ENCODE measurements at places on chromosomes 16 and 17.

- DNase-seq: no peak
Measured at GRCh38 chr16:23310744-23311143, 8.6 kb downstream of the SCNN1B start.

DNA sequence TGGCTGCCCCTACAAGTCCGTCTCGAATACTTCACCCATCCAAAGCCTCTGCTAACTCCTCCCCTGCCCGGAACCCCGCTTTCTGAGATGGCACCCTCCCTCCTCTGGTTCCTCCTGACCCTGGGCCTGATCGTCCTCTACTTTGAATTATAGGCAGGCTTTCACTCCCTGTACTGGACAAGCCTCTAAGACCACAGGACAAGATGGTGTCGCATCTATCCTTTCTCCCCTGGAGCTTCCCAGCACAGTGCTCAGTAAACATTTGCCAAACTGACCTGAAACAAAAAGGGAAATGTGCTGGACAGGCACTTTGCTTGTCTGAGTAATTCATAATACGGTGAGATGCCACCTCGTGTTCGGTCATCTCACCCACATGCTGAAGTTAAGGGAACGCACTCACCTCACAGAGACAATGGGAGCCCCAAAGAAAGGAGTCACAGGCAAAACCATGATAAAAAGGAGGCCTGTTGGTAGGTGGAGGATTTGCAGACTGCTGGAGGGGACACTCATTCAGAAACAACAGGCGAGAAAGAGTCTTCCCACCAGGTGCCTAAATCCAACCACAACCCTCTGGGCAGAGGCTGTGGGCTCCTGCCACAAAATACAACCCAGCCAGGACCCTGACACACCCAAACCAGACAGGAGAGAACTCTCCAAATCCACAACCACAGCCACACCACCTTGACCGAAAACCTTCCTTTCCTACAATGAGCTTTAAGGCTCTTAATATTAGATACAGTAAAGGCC lies 28.2 kb downstream of the SNN start:
- DNase-seq: no peak

GRCh38 chr16:75647112-75647491 lies 363 bp downstream of the KARS1 start:
- no peak for DNase-seq

DNA sequence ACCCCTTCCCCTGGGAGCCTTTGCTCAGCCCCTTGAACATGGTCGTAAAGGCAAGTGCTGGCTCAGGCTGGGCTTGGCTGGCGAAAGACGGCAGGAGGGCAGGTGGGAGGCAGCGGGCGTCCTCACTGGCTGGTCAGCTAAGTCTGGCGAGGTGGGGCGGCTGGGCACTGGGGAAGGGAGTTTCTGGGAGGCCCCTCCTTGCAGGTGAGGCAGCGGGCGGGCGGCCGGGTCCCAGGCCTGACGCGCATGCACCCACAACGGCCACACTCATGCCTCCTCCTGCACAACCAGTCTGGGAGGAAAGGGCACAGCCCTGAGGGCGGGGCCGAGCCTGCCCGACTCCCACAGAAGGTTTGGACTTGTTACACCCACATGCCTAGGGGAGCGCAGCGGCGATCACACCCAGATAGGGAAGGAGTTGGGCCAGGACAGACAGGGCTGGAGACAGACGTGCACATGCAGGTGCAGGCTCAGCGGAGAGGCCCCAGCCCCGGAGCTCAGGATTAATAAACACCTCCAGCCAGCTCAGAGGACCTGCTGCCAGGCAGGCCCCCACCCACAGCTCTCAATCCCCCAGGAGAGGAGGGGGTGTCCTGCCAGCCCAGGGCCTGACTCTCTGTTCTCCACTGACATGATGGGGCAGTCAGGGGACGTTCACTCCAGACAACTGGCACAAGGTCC lies at the start of gene EVPL:
Gene EVPL (minus strand): TSS at position 148 of the 681 bp plus-strand sequence. CDS start 108 bp downstream, at position 40.
- DNase-seq: no peak

DNA sequence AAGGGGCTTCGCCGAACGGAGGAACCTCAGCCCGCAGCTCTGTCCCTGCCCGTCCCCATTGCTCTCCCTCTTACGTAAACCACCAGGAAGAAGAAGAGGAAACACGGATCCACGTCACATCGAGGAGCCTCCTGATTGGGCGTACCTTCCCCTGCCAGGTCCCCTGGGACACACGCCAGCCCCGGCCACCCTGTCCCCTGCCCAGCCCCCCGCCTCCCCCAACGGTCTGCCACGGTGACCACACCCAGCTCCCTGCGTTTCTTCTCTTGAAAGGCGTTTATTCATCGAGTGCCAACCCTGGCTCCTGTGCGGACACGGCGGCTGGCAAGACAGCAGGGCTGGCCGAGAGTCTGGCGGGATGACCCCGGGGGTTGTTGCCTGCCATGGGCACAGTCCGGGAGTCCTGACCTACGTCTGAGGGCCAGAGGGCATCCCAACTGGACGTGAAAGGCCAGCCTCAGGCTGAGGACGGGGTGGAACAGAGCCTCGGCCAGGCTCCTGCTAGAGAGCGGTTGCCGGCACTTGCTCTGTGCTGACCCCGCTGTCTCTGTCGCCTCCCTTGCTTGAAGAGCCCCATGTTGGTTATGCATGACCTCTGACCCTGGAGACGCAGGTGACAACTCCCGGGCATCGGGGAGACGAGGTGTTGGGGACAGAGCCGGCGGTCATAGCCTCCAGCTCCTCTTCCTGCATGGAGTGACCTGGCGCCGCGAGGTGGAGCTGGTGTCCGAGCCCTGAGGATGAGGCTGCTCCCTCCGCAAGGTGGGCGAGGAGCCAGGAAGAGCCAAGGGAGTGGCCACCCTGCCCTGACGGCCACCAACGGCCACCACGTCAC lies 40.5 kb upstream of the ACSF3 start:
- no peak for DNase-seq

DNA sequence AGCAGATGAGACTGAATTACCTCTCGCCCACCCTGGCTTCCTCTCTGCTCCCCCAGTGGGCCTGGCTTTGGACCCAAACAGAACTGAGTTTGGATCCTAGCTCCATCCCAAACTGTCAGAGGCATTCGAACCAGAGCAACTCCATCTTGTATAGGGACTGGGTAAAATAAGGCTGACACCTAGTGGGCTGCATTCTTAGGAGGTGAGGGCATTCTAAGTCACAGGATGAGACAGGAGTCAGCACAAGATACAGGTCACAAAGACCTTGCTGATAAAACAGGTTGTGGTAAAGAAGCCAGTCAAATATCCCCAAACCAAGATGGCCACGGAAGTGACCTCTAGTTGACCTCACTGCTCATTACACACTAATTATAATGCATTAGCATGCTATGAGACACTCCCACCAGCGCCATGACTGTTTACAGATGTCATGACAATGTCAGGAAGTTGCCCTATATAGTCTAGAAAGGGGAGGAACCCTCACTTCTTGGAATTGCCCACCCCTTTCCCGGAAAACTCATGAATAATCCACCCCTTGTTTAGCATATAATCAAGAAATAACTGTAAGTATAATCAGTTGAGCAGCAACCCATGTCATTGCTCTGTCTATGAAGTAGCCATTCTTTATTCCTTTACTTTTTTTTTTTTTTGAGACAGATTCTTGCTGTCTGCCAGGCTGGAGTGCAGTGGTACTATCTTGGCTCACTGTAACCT lies 44.4 kb downstream of the LYRM1 start:
- peak; percentile 16 for DNase-seq
